Effector CD4-positive, alpha-beta T cell (primary cell): ENCODE measurements at places on chromosomes 7 and 10.

DNA sequence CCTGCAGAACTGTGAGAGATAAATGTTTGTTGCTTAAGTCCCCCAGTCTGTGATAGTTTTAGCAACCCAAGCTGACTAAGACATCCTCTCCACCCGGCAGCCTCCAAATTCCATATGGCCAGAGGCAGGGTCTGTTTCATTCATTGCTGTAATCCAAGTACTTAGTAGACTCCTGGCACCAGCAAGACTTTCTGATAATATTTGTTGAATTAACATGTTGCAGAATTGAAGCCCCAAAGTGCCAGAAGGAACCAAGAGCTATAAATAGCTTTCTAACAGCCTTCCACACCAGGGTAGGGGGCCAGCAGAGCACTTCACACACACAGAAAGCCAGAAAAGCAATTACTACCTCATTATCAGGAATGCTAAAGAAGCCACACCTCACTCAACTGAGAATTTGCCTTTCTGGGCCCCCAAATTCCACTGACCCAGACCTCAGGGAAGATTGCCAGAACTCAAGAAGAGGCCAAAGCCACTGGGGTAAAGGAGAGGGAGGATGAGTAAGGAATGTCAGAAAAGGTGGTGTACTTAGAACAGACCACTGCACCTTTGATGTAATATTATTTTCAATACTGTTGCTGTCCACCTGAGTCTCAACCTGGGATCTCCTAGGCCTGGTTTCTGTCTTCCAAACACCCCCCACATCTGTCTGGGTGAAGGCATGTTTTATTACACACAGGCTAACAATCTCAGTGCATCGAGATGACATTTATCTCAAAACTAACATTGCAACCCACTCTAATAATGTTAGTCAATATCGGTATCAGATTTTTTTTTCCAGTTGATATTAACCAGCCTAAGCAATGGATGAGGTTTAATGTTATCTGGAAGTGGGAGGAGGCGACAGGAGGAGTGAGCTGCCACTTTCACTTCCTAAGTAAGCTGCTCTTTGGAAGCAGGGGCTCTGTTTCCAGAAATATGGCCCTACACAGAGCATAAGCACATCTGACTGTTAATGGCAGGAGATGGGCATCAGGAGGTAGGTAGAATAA lies 5.5 kb downstream of the NOD1 start:
- DNase-seq, result no peak

DNA sequence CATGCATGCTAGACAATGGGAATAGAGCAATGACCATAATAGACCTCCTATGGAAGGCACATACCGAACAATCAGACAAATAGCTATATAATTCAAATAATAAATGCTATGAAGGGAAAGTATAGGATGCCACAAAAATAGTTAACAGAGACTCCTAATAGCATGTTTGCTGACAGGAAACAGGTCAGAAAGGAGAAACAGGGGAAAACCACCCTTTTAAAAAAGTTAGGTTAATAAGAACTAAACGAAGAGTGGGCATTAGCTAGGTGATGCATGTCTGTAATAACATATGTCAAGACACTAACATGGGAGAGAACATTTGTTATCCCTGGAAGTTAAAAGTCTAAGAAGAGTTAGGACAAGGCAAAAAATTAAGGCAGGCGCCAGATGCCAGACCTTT lies 58.9 kb downstream of the ABI1 start:
- DNase-seq, result no peak

DNA sequence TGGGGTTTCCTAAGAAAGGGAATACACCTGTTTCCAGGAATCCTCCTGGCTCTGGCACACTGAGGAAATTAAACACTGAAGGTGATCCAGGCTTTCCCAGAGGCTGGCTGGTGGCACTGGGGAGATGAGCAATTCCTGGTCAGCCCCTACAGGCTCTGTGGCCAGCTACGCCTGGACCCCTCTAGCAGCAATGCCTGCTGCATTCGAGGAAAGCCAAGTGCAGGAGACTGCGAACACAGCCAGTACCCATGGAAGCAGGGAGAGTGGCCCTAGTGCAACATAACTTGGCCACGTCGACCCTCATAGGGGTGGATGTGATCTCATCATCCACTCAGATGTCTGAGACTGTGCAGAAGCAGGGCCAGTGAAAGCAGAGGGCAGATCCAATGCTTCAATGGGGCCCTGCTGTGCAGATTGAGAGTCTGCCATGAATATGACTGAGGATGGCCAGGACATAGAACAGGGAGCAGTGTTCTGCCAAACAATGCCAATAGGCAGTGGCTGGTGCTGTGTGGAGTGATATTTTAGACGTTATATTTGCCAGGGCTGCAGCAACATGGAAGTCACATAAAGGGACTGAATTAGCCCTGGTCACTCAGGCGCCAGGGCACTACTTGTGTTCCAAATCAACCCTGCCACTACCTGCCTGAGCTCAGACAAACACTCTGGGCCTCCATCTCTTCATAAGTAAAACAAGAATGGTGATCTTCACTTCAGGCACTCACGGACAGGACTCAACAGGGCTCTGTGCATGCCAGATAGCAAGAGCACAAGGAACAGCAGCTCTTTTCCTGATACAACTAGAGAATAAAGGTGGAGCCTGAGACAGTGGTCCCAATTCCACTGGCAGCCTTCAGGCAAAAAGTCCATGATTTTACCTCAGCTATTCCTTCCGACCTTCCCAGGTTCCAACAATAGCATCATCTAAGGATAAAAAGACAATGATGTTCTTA lies 2.4 kb downstream of the ZNF488 start:
- no peak for DNase-seq

- DNase-seq, result no peak
Observed at GRCh38 chr10:94025806-94026205, 32.1 kb downstream of the PLCE1 start.

- DNase-seq, result no peak
Observed at GRCh38 chr10:47380341-47381102, 3.6 kb downstream of the ZNF488 start.

- no peak for DNase-seq
Observed at GRCh38 chr10:116654816-116655215, 34.1 kb downstream of the PNLIPRP2 start.
